Coronary artery (tissue), 2 donors: ENCODE measurements at places on chromosomes 13 and 19.

GRCh38 chr13:51714663-51715168, 89.2 kb downstream of the DHRS12 start:
- DNase-seq = no peak

DNA sequence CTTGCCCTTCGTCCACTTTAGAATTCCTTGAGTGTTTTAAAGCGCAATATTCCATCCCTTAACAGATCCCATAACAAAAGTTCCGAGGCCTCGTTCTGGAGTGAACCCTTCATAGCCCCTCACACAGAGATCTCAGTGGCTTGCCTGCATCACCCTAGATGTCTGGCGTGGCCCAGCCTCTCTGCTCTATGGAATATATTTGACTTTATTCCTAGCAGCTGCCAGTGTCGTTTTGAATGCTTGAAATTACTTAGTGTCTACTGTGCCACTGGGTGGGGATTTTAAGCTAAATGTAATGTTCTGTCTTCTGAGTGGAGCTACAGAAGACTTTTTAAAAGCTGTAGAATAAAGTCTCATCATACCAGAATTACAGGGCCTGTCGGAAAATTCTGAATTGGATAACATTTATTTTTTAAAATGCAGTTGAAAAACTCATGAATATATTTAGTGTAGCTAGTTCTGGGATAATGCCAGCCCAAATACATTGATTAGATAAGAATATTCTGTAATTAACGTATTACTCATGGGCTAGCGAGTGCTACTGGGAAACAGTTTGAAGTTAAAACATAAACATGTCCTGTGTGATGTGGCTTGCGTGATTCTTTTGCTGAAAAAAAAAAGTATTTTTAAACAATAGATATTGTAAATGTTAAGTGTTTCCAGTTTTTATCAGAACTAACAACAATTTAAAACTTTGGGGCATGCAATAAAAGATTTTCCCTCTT, 111.8 kb downstream of the ESD start:
- DNase-seq = no peak

DNA sequence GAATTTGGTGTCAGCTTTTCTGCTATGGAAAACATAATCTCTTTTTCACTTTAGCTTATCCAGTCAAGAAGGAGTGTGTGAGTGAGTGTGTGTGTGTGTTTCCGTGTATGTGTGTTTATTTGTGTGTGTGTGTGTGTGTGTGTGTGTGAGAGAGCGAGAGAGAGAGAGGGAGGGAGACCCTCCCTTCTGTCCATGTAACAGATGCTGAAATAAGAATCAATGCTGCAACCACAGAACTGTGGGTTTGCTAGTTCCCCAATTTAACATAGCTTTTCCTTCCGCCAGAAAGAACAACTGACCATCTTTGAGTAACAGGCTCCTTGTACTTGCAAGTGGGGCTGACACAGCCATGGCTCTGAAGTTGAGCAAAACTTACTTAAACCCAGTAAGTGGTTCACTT, 5.2 kb downstream of the LCP1 start:
- no peak for DNase-seq

DNA sequence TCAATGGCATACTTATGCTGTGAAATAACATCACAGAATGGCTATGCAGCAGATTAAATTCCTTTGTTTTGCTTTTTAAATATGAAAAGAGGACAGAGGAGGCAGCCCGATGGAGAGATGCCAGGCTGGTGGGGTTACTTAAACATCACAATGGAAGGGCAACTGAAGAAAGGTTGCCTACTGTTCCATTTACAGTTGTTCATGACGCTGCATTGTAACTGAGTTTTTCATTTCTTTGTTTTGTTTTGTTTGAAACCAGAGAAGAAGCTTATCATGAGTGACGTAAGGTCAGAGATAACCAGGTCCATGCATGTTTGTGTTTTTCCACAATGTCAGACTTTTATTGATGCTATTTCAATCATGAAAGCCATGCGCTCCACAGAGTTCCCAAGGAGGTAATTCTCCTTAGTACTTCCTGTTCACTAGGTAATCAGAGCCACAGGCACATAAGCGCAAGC, 273.8 kb downstream of the LHFPL6 start:
- no peak for DNase-seq

- no peak for DNase-seq
Measured at GRCh38 chr19:33470686-33471085, 50.9 kb downstream of the PEPD start.

DNA sequence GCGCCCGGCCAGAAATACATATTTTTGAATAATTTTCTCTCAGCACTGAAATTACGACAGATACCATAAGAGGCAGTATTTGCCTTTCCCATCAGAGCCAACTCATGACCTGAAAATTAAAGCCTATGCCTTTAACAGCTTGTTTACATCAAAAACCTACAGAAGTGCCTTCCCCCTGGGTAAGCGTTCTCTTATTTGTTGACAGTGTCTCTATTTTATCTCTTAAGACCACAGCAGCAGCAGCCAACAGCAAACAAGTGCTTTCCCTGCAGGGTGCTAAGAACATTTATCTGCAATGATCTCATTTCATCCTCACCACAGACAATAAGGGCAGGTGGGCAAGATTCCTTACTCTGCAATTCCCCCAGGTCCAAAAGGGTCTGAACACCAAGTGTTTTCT, 6.0 kb downstream of the AKAP8L start:
- no peak for DNase-seq

GRCh38 chr13:46339035-46339666, 47.9 kb downstream of the RUBCNL start:
- no peak for DNase-seq

DNA sequence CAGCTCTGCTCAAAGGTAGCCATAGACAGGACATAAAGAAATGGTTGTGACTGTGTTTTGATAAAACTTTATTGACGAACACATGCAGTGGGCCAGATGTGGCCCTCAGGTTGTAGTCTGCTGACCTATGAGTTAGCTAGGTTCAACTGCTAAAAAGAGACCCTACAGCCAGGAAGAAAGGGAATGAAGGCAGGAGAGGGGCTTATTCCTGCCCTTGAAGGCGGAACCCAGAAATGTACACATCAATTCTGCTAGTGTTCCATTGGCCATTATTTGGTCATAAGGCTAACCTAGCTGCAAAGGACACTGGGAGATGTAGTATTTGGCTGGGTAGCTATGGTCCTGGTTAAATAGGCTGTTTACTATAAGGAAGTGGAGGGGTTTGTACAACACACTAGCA, 18.0 kb downstream of the APBA3 start:
- DNase-seq = no peak

DNA sequence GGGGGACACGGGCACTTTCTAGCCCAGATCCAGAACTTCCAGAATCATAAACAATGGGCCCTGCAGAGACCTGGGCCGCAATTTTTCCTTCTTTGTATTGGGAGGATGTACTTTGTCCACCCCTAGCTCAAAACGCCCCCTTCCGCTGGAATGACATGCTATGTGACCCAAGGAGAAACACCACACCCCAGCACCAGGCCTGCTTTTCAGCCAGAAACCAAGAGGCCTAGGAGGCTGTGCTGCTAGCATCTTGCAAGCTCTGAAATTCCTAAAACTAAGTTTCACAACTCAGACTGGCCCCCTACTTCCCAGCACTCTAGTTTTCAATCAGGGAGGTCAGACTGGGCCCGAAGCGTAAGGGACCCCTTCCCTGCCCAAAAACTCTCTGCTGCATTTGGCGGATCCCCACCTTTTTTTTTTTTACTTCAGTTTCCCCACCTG, 538 bp downstream of the LSM4 start:
- DNase-seq = no peak

DNA sequence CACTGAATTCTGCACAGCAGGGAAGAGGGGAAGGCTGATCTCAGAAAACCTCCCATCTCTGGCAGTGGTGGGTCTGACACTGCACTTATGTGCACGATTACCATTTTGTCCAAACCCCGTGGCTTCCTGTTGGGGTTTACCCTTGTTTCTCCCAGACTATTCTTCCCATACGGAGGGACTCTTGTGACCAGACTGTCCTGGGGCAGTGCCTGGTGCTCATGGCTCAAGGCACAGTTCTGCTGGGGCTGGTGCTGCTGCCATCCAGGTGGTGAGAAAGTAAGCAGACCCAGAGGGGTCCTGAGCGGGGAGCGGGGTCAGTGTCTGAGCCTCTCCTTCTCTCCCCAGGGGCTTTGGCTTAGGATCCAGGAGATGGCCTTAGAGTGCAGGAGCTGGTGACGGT, 5.1 kb upstream of the SIGLEC9 start:
- no peak for DNase-seq

DNA sequence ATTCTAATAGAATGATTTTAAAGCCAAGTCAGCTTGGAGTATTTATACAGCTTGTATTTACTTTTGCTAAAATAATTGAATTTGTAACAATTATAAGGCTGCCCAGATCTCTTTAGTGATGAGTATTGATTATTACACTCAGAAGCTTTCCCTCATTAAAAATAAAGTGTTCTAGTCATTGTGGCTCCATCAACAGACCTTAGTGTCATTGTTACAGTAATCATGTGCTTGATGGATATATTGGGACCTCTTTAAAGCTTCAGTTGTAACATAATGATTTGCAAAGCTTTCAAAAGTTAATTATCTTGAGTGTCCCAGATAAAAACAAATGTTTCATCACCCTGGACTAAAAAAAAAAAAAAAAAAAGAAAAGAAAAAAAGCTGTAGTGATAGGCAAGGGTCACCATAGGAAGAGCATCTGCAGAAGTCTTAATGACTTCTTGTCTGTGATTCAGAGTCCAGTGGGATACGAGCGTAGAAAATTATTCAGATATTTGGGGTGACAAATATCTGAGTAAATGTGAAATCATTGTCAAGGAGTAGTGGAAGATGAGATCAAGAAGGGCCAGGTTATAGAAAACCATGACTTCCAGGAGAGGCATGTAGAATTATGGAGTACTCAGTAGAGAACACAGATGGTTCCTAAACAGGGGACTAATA, 369.6 kb downstream of the DCT start:
- DNase-seq = no peak

DNA sequence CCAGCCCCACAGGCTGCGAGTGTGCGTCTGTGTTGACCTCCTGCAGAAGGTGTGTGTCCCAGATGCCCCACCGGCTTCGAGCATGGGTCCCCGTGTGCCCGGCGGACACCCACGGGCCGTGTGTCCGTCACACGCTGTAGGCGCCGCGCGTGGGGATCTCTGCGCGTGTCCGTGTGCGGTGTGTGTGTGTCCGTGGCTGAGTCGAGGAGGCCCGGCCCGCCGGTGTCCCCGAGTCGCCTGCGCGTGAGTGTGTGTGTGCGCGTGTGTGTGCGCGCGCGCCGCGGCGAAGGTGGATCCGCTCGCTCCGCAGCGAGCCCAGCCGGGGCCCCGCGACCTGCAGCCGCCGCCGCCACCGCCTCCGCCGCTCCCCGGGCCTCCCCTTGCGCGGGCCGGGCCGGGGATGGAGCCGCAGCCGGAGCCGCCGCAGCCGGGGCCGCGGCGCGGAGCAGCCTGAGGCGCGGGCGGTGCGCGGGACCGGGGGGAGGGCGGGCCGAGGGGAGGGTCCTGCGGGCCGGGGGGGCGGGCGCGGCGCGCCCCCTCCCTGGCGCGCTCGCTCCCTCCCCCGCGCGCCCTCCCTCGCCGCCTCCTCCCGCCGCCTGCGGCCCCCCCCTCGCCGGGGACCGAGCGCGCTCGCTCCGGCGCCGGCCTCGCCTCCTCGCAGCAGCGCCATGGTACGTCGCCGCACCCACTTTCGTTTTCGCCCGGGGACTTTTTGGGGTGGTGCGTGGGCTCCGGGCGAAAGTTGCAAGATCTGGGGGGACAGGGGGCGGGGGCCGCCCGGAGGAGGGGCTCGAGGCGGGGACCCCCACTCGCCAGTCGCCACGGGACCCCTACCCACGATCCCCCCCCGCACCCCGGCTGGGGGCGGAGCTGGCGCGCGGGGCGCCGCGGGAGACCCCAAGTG, 7.1 kb upstream of the NFIC start:
- peak; percentile 83 for DNase-seq

- DNase-seq = no peak
Measured at GRCh38 chr13:99982731-99983498, 1.3 kb downstream of the ZIC2 start.

- DNase-seq = no peak
Measured at GRCh38 chr19:441213-441836, 19.5 kb downstream of the SHC2 start.

- DNase-seq = no peak
Measured at GRCh38 chr13:29125934-29126424, 305.8 kb downstream of the MTUS2 start.

DNA sequence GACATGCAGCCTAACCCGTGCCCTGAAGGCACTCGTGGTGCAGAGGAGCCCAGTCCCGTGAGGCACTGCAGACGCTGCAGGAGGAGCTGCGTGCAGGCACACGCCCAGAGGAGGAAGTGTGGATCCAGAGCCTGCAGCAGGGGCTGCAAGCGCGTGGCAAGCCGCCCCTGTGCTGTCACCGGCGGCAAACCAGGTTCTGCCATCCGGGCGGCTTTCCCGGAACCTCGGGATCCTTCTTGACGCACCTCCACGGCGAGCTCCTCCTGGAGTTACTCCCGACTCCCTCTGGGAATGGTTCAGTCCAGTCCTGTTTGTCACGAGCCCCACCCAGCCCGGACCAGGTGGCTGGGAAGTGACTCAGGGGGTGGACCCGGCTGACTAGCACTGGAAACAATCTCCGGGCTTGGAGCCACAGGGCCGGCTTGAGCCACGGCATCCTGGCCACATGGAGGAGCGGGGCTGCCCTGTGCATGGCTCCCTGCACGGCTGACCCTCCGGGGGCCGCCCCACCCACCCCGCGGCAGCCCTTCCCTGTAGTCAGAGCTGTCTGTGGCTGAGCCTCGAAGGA, 10.2 kb downstream of the DPP9 start:
- peak; percentile 89 for DNase-seq
